ENCODE measurements at places on chromosomes 3 and 15.

GRCh38 chr15:25679492-25679891, 183.6 kb downstream of the ATP10A start:
- DNase-seq = no peak

GRCh38 chr3:187256051-187256616, 35.4 kb downstream of the MASP1 start:
- DNase-seq = no peak

GRCh38 chr15:55197362-55197705, 593 bp upstream of the RSL24D1 start:
- DNase-seq = no peak

DNA sequence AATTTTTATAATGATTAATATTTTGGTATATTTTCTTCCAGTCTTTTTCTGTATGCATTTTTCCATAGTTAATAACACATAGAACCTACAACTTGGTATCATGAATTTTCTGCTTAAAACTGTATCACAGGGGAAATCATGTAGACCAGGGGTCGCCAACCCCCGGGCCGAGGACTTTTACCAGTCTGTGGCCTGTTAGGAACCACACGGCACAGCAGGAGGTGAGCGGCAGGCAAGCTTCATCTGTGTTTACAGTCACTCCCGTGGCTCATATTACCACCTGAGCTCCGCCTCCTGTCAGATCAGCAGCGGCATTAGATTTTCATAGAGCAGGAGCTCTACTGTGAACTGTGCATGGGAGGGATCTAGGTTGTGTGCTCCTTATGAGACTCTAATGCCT, 54.7 kb downstream of the RPL22L1 start:
- no peak for DNase-seq

- no peak for DNase-seq
Observed at GRCh38 chr3:125189378-125190165, 23.0 kb downstream of the SLC12A8 start.

GRCh38 chr3:108461661-108462111, 48.7 kb downstream of the MYH15 start:
- DNase-seq = no peak

GRCh38 chr3:102301155-102301880, 133.5 kb upstream of the ZPLD1 start:
- no peak for DNase-seq
